ENCODE measurements at places on chromosomes 12 and 14. TPM values are rescaled to one million over a fixed set of nuclear protein-coding genes. Genes with fewer than 3 reads are reported as not detected.
A peak's percentile ranks its signal among the peaks of the same experiment; 100 is the strongest.

The PCED1B gene
- total RNA-seq, result 117 TPM

The A2M gene
- not detected for total RNA-seq

The ASB2 gene
- 12.7 TPM for total RNA-seq

DNA sequence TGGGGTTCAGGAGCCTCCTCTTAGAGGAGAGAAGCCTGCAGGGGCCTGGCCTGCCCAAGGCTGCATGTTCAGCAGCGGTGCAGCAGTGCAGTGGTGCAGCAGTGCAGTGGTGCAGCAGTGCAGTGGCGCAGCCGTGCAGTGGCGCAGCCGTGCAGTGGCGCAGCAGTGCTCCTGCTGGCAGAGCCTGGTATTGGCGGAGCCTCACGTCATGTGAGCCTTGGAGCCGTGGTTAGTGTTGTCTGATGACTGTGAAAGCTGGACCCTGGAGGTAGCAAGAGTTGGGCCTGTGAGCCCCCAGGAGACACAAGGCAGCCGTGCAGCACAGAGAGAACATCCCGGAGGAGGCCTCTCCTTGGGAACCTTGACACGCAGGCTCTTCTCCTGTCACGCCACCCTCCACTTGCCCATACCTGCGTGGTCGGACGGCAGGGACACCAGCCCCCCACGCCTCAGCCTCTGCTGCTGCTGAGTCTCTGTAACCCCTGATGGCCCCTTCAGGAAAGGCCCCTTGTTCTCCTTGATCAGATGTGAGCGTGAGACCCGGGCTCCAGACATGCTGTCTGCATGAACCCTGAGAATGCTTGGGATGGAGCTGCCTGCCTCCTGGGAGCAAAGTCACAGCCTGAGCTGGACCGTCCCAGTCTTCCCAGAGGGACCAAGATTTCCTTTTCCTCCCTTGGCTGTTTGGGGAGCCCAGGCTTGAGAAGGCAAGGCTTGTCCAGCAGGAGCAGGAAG, 193.7 kb downstream of the KIF26A start:
- DNase-seq, result no peak

The TMEM233 gene
- total RNA-seq, result not detected

GRCh38 chr12:104991565-104992128, 5.5 kb downstream of the NOPCHAP1 start:
- no peak for DNase-seq

The STYX gene
- 13.0 TPM for total RNA-seq

DNA sequence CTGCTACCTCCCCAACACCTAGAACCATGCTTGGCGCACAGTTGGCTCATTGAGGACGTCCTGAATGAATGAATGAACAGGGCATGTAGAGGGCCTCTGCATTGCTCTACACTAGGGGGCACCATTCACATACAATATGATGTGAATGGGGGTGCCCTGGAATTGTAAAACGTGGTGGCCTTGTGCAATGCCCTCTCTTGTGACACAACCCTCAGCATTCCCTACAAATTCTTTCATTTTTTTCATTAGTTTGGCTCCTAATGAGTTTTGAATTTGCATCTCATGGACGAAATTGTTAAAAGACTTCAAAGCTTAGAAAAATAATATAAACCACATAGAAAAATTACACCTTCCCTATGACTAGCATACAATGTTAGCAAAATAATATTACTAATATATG, 2.3 kb upstream of the DIO2 start:
- peak; percentile 25 for DNase-seq

DNA sequence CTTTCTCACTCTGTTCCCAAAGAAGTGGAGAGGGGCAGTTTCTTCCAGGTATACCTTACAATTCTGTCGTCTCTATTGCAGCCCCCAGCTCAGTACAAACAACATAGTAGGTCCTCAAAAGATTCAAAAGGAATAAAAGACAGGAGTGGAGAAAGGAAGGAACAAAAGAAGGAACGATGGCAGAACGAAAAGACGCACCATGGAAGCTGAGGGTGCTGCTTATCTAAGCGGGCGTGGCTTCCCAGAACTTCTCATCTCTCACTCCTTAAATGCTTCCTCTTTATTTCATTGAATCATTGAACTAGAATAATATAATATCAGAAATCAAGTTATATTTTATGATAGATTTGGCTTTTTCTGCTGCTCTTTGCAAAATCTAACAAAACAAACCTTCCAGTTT, 13.7 kb upstream of the LTA4H start:
- no peak for DNase-seq

DNA sequence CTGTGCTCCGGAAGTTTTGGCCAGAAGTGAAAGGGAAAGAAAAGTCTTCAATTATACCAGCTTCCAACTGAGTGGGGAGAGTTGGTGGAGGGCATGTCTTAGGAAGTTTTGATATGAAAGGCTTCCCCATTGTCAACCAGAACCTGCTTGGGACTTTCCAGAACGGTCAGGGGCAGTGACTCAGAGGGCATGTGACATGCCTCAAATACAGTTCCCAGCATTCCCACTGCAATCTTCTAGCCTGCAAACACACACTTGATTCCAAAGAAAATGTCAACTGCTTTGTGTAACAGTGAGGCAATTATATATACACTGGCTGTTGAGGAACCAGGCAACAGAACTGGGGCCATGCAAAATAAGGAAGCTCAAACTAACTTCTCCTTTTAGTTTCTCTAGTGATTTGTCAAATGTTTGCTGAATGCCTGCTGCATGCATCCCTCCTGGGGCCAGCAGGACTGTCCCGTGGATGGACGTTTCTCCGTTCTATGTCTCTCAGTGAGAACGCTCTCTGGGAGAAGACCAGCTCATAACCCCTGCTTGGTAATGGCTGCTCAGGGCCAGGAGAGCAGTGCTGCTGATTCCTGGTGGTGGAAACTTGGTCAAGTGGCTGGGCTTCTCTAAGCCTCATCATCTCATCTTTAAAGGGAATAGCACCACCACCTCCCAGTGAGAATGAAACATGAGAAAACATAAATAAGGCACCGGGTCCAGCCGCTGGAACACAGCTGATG, 18.3 kb downstream of the SLC25A47 start:
- DNase-seq, result peak; percentile 28
